Upper lobe of left lung (tissue), 6 donors: ENCODE measurements at places on chromosomes 16 and 17. TPM values are rescaled to one million over a fixed set of nuclear protein-coding genes. Genes with fewer than 3 reads are reported as not detected.

- DNase-seq, result no peak
These were observed 532.9 kb downstream of the MAF start for GRCh38 chr16:79067600-79067999.

Gene NACA2
- total RNA-seq, result not detected

GRCh38 chr17:13351046-13351445, 250.7 kb downstream of the HS3ST3A1 start:
- no peak for DNase-seq

- DNase-seq, result no peak
These were observed 9.2 kb upstream of the PRR29 start for GRCh38 chr17:63988741-63989621.

DNA sequence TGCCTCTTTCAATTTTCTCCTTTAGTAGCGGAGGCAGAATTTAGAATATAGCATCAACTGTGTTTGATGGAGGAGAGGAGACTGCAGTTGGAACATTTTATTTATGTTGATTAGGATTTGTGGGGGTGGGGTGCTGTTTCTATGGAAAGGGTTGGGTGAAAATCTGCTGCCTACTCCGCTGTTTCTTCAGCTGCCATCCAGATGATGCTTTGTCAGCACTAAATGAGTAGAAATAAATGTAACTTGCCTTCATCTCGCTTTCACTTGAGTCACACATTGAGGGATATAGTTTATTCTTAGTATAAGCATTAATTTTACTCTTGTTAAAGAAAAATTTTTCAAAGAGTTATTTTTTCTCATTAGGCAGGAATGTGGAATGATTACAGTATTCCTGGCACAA, 42.1 kb downstream of the ABHD15 start:
- no peak for DNase-seq

GRCh38 chr17:37494401-37494831, 4.7 kb downstream of the DUSP14 start:
- no peak for DNase-seq

Gene TP53TG3B
- total RNA-seq, result not detected

Gene MT1M
- total RNA-seq, result 21.2 TPM

GRCh38 chr17:37643118-37643766, at the start of gene DDX52:
Gene DDX52 (minus strand): TSS chr17:37643446. CDS start chr17:37643420, 26 bp downstream.
- DNase-seq, result peak; percentile 92

- no peak for DNase-seq
These were observed 124.2 kb downstream of the ZFHX3 start for GRCh38 chr16:72923757-72924156.

DNA sequence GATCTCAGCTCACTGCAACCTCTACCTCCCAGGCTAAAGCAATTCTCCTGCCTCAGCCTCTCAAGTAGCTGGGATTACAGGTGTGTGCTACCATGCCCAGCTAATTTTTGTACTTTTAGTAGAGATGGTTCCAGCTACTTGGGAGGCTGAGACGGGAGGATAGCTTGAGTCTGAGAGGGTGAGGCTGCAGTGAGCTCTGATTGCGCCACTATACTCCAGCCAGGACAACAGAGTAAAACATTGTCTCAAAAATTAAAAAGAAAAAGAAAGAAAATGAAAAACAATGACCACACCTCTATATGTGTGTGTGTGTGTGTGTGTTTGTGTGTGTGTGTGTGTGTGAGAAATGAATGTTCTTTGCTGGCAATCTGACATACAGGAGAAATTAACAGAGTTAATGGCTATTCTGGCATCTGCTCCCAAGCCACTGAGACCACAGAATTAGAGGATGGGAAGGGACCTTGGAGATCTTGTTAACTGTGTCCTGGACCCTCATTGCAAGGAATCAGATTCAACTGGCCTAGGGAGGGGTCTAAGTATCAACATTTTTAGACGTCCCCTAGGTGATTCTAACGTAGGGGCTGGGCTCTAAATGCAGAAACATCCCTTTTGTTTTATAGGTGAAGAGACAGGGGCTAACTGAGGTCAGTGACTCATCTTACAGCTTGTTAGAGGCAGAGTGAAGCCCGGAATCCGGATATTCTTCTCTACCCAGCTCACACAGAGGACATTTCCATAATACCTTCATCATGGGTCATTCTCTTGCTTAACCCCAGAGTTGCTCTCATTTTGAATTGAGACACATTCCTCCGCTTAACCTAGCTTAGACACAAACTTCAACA, 16.4 kb upstream of the MARCHF10 start:
- no peak for DNase-seq

- DNase-seq, result peak; percentile 81
These were observed 101.1 kb downstream of the XYLT1 start for GRCh38 chr16:17369421-17370222.

DNA sequence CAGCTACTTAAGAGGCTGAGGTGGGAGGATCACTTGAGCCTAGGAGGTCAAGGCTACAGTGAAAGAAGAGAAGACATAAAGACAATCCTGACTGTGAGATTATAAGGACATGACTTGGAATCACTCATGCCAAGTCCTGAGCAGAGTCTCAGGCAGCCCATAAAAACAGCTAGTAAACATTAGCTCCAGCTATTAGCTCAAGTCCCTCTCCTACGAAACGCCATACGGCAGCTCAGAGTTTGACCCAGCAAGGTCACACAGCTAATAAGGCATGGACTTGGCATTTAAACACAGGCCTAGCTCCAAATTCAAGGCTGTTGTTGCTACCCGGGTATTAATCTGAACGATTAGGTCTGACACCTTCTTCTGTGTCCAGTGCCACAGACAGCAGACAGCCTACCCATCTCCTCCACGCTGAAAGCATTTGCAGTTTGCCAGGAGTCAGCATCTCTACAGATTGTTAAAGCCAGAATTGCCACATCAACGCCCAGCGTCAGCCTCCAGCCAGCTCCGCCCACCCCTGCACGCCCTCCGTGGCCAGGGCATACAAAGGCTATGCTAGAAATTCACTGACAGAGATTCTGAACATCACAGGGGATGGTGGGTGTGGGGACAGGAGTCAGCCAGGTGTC, 9.9 kb upstream of the TMEM114 start:
- peak; percentile 63 for DNase-seq

DNA sequence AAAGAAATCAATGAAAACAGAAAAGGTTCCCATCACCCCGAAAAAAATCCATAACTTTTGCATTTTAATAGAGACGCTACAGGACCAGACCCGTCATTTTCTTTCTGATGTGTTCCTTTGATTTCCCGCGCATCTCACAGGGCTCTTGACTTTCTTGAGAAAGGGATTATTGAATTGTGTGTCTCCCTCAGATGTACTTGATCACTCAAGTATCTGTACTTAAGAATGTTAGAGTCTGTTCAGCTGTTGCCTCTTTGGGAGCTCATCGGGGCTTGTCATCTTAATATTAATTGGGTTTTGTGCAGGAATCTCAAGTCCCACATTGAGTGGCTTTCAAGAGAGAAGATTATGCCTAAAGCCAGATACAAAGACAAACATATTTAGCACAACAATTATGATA, 606.4 kb upstream of the SALL1 start:
- no peak for DNase-seq

DNA sequence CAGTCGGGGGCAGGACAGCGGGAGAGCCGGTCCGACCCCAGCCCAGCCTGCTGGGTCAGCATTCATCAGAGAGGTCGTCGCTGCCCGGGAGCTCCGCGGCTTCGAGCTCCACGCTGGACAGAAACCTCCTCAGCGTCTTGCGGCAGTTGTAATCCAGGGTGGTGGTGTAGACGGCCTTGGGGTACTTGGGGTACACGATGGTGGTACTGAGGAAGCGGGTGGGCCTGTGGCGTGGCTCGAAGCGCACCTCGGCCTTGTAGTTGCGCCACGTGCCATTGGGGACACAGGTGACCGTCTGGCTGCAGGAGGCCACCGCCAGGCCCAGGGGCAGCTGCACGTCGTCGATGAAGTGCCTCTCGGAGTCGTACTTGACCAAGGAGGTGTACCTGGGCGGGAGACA, 90.5 kb upstream of the RPH3AL start:
- DNase-seq, result no peak
